Karpas-422 (cell line): ENCODE measurements at places on chromosomes 7 and 10.

GRCh38 chr7:25665903-25666670 lies 437.8 kb upstream of the NPVF start:
- no peak for DNase-seq

DNA sequence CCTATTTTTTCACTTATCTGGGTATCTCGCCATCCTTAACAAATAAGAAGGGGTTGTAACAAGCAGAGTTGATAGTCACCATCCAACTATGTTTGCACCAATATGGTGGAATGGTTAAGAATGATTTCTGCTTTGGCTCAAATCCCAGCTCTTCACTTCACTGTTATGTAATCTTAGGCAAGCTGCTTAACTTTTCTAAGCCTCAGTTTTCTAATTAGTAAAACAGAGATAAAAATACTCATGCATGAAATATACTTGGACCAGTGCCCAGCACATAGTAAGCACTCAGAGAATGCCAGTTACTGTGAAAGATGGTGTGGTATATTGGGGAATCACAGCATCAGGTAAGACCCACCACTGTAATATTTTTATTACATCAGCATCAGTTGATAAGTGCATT lies 33.6 kb downstream of the ABCB1 start:
- DNase-seq = no peak

DNA sequence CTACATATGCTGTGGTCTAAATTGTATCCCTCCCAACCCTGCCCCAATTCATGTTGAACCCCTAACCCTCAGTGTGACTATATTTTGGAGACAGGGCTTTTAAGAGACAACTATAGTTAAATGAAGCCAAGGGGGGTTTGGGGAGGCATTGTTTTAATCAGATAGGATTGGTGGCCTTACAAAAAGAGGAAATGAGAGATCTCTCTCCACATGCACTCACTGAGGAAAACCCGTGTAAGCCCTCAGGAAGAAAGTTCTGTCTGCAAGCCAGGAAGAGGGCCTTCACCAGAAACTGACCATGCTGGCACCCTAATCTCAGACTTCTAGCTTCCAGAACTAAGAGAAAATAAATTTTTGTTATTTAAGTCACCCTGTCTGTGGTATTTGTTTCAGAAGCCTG lies 276.7 kb downstream of the KIF20B start:
- no peak for DNase-seq

DNA sequence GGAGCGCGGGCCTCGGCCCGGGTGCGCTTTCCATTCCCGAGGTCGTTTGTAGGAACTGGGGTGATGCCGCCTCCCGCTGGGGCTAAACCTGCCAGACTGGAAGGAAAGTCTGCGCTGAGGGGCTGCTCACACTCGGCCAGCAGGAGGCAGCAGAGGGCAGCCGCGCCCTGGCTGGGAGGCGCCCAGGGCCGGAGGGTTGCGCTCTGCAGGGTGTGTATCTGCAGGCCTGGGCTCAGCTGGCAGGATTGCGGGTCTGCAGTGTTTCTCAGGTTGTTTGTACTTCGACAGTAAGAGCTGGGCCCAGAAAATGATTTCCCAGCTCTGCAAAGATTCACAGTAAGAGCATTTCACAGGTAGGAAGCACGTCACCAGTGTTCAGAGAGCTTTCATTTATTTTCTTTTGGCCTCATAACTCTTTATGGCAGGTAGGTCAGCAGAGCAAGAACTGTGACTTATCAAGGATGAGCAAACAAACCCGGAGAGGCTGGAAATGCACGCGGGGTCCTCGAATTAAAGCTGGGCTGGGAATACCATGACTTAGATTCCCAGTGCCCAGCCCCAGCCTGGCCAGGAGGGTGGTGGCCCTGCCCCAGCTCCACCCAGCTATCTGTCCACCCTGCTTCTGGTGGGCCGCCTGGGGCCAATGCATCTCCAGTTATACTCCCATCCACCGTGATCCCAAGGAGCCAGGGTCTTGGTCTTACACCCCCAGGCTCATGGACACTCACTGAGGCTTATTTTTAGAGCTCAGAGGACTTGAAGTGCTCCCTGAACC lies 15.2 kb upstream of the PPP2R2D start:
- peak; percentile 78 for DNase-seq

GRCh38 chr7:114879554-114879953 lies 42.3 kb upstream of the MDFIC start:
- no peak for DNase-seq

DNA sequence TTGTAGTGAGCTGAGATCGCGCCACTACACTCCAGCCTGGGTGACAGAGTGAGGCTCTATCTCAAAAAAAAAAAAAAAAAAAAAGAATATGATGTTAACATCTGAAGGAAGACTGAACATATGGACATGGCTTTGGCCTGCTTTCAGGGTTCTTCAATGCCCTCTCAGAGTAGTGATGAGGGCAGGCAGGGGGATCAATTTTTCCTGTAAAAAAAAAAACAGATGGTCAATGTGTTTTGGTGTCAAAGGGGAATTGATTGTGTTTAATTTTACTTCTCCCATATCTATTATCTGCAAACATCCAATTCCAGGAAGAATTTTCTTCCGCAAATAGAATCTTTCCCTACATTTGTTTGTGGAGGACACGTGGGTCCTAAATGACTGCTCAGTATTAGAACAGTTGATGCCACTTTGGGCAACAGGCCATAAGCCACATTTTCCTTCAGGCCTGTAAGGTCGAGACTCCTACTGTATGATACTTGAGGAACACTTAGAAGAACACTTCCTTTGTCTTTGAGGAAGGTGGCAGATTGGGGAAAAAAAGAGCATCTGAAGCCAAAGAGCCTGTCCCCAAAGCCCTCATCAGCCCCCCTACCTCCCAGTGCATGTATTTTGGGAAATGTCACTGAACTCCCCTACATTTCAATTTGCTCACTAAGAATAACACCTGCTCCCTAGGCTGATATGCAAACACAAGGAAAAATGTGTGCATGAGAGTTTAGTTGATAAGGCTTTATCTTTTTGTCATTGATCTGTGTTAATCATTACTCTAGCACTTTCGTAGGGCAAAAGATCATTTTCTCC lies 28.3 kb downstream of the MGAM2 start:
- no peak for DNase-seq

DNA sequence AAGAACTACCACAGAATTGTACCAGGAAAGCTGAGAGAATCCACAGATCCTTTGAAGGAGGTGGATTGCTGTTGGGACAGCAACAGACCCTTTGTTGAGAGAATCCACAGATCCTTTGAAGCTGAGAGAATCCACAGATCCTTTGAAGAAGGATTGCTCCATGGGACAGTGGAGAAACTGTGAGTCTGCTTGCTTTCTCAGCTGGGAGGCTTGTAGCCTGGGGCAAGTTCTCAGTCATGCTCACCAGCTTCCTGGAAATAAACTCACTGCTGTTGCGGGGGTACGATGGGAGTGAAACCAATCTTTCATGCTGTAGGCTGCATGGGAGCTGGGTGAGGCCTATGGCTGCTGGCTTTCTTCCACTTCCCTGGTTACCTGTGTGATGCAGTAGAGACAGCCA lies 106.3 kb downstream of the C7orf25 start:
- DNase-seq = no peak

GRCh38 chr7:66880053-66880452 lies 41.0 kb upstream of the TMEM248 start:
- DNase-seq = no peak

DNA sequence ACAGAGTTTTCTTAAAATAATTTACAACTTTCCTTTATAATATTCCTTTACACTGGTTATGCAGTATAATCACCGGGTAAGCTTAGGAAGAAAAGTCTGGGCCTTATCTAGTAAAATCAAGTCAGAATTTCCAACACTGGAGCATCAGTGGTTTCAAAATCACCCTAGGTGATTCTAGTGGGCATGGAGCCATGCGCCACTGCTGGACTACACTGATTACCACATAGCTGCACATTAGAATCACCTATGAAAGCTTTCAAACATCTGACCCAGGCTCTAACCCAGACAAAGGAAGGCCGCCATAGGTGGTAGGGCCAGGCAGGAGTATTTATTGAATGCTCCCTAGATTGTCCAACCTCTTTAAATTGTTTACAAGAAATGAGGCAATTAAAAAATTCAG lies 52.0 kb downstream of the NSUN6 start:
- no peak for DNase-seq
